Activated CD8-positive, alpha-beta memory T cell treated with anti-CD3 and anti-CD28 coated beads, Interleukin-2, amount 50 U/mL, for 48 hours (primary cell): ENCODE measurements at places on chromosomes 4 and X.
A peak's percentile ranks its signal among the peaks of the same experiment; 100 is the strongest.

DNA sequence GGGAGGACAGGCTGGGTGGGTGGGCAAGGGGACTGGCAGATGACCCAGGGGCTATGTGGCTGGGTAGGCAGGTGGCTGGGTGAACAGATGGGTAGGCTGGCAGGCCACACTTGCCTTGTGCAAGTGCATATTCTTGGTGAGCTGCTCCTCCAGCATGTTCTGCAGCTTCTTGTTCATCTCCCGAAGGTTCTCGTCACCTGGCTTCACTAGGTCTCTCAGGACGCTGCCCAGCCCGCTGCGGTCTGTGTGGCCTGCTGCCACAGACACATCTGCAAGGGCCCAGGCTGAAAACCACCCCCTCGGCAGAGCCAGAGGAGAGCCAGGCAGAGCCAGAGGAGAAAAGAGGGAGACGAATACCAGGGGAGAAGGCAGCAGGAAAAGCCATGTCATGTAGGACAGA, 3.4 kb upstream of the KCND1 start:
- DNase-seq = no peak

- no peak for DNase-seq
Measured at GRCh38 chr4:121653214-121653613, 43.6 kb downstream of the ANXA5 start.

- DNase-seq = no peak
Measured at GRCh38 chr4:7887436-7887835, 52.2 kb downstream of the AFAP1 start.

DNA sequence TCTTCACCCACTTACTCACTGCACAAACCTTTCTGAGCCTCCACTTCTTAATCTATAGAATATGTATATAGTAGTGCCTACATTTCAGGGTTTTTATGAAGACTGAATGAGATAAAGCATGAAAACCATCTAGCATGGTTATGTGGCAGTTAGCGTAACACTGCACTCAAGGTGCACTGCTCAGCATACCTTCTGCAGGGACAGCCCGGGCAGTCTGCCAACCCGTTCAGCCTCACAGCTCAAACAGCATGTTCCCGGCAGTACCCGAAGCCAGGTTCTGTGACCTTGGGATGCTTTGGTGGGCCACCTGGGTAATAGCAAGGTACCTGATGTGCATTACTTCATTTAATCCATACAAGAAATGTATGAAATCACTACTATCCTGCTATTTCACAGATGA, 81.4 kb downstream of the DOCK11 start:
- no peak for DNase-seq

- DNase-seq = no peak
Measured at GRCh38 chr4:15906020-15906443, 32.5 kb downstream of the FGFBP1 start.

DNA sequence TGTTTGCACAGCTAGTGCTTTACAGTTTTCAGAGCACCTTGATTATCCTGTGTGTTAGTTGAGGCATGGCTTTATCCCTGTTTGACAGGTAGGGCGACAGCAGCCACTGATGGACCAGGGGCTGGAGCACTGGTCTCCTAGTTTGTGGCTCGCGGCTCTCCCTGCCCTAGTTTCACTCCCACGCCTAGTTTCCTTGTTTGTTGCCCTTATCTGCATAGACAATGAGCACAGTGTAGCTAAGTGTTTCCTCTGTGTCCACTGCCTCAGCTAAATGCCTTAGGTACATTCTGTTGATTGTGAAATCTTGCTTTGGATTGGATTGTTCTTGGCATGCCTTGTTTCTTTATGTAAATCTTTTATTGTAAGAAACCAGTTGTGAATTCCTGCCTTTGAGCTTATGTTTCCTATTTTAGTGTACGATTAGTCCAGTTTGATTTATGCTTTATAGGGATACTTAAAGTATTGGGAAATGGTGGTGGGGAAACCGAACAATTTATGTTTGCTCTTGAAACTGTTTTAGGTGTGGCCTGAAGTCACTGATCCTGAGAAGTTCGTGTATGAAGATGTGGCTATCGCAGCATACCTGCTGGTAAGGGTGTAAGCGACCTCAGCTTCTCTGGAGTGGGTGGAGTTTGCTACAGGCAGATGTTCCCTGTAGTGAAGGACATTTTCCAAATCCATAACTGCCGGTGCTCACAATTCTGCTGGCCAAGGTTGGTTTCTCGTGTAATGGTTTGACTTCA, 11.0 kb downstream of the TRMT44 start:
- DNase-seq = no peak

DNA sequence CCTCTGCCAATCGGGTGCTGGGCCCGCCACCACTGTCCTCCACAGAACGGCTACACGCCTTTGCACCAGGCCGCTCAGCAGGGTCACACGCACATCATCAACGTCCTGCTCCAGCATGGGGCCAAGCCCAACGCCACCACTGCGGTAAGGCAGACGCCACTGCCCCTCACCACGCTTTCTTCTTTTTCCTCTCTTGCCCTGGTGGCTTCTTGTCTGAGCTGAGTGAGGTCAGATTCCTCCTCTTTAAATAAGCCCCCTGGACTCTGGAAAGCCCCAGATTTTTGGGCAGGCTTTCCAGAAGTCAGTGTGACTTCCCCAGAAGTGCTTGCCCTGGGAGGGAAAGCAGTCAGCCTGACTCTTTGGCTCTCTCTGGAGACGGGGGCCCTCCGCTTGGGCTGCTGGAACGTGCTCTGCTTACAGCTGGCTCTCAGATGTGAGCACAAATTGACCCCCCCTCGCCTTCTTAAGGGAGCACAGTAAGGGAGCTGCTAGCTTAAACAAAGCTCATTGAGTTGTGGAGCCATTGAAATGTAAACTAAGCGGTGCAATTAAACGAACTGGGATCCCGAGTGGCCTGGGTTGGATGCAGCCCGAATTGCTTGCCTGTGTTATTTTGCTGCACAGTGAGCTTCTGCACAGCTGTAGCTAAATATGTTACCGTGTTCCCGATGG, 243.1 kb downstream of the ANK2 start:
- no peak for DNase-seq

DNA sequence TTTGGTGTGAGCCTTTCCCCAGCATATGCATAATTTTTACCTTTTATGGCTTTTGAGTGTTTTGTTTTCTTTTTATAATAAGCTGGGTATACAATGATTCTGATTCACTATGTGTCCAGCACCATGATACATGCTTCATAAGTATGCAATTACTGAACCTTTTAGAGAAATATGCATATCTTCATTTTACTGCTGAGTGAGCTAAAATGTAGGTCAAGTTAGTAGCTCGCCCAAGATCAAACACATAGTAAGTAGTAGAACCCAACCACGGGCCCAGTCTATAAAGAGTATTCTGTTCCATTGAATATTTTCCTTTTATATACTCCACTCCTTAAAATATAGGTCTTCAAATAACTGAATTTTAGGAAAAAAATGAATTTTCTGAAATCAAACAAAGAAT, 362.4 kb upstream of the HTR2C start:
- no peak for DNase-seq

GRCh38 chr4:183714626-183715025, 55.5 kb downstream of the TRAPPC11 start:
- DNase-seq = no peak

- no peak for DNase-seq
Measured at GRCh38 chrX:29890004-29890403, 325.4 kb upstream of the MAGEB2 start.

- no peak for DNase-seq
Measured at GRCh38 chr4:155681886-155682285, 15.2 kb downstream of the GUCY1A1 start.

DNA sequence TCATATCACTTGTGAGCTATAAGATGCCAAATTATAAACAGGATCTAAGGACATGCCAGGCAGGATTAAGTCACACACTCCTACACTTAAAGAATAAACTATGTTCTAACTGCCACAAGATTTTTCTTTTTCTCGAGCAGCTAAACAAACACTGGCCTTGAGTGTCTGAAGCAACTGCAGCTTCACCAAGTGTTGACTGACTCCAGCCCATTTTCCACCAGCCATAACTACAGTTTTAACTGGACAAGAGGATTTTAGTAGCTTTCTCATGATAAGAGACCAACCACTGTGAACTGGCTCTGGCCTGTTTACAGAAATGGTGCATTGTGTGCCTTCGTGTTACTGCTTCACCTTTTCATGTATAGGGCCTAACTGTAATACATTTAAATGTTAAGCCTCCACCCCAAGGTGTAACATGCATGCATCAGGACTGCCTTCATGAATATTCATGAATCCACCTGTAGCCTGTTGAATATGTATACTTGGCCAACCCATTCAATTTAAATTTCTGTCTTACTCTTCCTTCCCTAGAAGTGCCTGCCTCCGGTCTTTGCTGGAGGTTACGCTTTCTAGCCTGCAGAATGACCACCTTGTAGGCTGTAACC, 10.8 kb downstream of the UCP1 start:
- no peak for DNase-seq

DNA sequence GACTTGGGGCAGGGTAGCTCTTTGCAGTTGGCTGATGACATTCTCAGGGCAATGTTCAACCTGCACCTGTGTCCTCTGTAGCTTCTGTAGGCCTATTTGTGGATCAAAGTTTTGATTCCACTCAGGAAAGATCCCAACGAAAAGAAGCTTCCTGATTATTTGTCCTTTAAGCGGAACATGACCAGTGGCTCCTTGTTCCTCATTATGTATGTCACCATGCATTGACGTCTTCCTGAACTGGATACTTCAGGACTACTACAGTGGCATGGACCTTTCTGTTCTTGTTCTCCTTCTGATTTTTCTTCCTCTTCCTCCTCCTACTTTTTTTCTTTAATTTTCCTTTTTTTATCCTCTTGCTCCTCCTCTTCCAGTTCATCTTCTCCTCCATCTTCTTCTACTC, 62.4 kb downstream of the NBDY start:
- peak; percentile 12 for DNase-seq

GRCh38 chr4:85717847-85718246, 242.9 kb downstream of the ARHGAP24 start:
- DNase-seq = no peak

- DNase-seq = no peak
Measured at GRCh38 chrX:125786316-125786715, 379.8 kb downstream of the DCAF12L2 start.

DNA sequence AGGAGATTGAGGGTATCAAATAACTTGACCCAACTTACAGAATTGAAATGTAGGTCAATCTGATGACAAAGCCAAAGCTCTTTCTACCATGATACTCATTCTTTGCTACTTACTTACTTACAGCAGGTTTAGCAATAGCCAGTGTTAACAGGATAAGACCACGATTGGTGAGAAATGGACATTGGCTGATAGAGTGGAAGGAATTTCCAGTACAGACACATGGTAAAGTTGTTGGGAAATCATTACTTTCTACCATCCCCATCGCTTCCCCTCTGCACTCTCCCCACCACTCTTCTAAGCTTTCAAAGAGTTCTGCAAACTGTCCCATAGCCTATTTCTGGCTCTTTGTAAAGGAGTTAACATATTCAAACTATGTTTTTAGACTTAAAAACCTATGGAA, 119.7 kb downstream of the CHRNA9 start:
- no peak for DNase-seq

DNA sequence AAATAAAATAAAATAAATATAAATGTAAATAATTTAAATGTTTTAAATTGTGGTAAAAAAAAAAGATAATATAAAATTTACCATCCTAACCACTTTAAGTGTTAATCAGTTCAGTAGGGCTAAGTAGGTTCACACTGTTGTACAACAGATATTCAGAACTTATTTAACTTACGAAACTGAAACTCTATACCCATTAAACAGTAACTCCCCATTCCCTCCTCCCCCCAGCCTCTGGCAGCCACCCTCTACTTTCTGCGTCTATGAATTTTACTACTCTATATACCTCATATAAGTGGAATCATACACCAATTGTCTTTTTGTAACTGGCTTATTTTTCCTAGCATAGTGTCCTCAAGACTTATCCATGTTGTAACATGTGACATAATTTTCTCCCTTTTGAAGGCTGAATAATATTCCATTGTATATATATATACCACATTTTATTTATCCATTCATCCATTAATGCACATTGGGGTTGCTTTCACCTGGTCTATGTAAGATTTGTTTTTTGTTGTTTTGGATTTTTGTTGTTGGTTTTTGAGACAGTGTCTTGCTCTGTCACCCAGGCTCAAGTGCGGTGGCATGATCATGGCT, 32.5 kb upstream of the ELF2 start:
- DNase-seq = no peak

DNA sequence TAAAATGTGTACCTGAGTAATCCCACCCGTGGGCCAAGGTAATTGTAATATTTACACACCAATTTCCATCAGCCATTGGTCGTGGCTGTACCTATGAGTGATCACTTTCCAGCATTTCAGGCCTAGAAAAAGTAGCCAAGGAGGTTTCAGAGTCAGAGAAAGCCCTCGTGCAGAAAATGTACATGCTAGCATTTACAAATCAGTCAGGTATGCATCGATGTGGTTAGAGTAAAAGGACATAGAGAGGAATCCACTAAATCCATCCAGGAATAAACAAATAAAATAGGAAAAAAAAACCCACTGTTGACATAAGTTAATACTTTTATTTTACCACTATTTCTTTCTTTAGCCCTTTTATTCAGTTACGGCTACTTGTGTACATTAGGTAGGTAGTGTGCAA, 256.8 kb downstream of the TRIML1 start:
- no peak for DNase-seq

DNA sequence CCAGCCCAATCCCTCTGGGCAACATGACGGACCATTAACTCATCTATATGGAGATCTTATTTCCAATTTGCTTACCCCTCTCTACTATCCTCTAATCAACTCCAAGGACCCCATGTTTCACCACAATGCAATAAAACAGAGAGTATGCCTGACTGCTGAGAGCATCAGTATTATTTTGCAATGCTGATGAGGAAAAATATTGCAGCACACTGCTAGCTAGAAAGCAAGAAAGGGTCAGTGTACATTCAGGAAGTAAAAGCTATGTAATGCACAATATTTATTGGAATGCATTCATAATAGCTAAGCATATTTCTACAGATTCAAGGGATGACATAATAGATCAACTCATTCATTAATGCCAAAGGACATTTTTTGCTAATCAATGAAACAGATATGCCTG, 33.2 kb downstream of the ARAP2 start:
- DNase-seq = no peak
